Type B pancreatic cell (in vitro differentiated cells): ENCODE measurements at places on chromosomes 5 and 9. TPM values are rescaled to one million over a fixed set of nuclear protein-coding genes. Genes with fewer than 3 reads are reported as not detected.
A peak's percentile ranks its signal among the peaks of the same experiment; 100 is the strongest.

DNA sequence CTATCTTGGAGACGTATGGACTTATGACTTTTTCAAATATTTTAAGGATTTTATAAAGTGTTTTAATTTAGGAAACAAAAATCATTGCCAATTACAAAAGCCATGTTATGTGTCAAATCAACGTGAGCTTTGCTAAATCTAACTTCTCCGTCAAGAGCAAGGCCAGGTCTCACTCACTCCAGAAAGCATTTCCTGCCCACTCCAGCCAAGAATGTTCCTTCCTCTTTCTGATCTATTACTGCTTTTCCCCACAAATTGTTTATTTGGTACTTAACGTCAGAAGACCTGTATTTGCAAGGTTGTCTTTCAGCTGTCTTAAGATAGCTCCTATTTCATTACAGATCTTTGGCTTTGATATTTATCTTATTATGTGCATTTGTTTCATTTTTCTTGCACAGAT is 193.5 kb upstream of the HAPLN1 start:
- H3K36me3 ChIP-seq = no peaks in the 10 kb centered on the region
- H3K4me3 ChIP-seq = no peak overlapping the region
- H3K27me3 ChIP-seq = no peaks in the 10 kb centered on the region
- DNase-seq = no peak

The IL5 gene
- not detected in 2 replicates for total RNA-seq

GRCh38 chr9:21031091-21031807 is at the start of gene HACD4:
Gene HACD4 (minus strand): TSS chr9:21031640. CDS start chr9:21031590, 50 bp downstream.
- peaks cover 6% of the 10 kb centered on the region for H3K4me1 ChIP-seq
- no peak within 1 kb of the TSS for H3K27ac ChIP-seq
- peaks cover 6% of the 10 kb centered on the region for H3K36me3 ChIP-seq
- DNase-seq = no peak

The SLC1A1 gene
- 6.0 and 16.2 TPM in 2 replicates for total RNA-seq

GRCh38 chr5:136001466-136001981 is 27.3 kb upstream of the TGFBI start:
- no peak overlapping the region for H3K4me3 ChIP-seq
- no peak overlapping the region for H3K27ac ChIP-seq
- peaks cover 49% of the 10 kb centered on the region for H3K4me1 ChIP-seq
- H3K36me3 ChIP-seq = no peaks in the 10 kb centered on the region
- H3K27me3 ChIP-seq = peaks cover 35% of the 10 kb centered on the region

DNA sequence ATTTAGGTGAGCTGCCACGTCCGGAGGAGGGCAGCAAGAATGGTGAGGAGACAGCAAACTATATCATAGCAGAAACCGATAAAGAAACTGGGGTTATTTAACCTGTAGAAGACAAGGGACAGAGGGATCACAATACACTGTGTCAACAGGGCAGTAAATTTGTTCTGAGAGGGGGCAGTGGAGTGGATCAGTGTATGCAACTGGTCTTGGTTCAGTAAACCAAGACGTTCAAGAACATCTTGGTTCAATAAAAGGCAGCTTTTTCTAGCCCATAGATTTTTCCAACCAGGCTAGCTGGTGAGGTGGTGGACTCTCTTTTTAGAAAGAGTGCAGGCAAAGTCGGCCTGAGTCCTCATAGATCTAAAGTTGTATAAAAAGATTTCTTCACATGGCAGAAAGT is 55.3 kb downstream of the PLAC8L1 start:
- H3K36me3 ChIP-seq = peaks cover 5% of the 10 kb centered on the region
- H3K27ac ChIP-seq = peak overlapping the region; percentile 65
- H3K4me3 ChIP-seq = no peak overlapping the region
- H3K4me1 ChIP-seq = peaks cover 11% of the 10 kb centered on the region

The ATP6V0E1 gene
- 141 and 227 TPM in 2 replicates for total RNA-seq

- H3K36me3 ChIP-seq = no peaks in the 10 kb centered on the region
- H3K27ac ChIP-seq = no peak overlapping the region
- no peaks in the 10 kb centered on the region for H3K27me3 ChIP-seq
- no peak overlapping the region for H3K4me3 ChIP-seq
- DNase-seq = no peak
These were observed 71.0 kb upstream of the SEMA6A start for GRCh38 chr5:116645627-116646026.

DNA sequence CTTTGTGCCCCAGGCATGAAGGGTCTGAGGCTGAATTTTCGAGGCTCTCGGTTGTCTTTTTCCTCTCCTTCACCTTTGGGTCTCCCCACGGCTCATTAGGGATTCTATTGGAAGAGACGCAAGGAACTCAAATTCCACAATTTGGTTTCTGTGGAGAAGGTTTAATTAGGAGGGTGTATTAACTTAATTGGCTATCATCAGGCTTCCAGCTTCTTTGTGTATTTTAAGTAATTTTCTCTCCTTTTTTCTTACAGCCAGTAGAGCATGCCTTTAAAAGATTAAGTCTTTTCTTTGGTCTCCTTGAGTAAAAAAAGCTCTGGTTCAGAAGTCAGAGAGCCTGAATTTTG is 115.4 kb downstream of the PDZD2 start:
- no peaks in the 10 kb centered on the region for H3K36me3 ChIP-seq
- no peaks in the 10 kb centered on the region for H3K27me3 ChIP-seq
- no peak overlapping the region for H3K4me3 ChIP-seq
- peaks cover 26% of the 10 kb centered on the region for H3K4me1 ChIP-seq
- no peak overlapping the region for H3K27ac ChIP-seq
- DNase-seq = no peak
